Mesenteric fat pad (tissue), 1 donor: ENCODE measurements at places on chromosomes 3 and 15. TPM values are rescaled to one million over a fixed set of nuclear protein-coding genes. Genes with fewer than 3 reads are reported as not detected.

Gene CMC1
- 17.7 TPM for total RNA-seq

Gene GRIP2
- total RNA-seq: 0.71 TPM

Gene CELF6
- 1.6 TPM for total RNA-seq

Gene REC114
- total RNA-seq: not detected

Gene TMEM266
- 0.19 TPM for total RNA-seq

Gene C3orf49
- total RNA-seq: not detected

Gene SLC28A1
- total RNA-seq: 0.19 TPM

Gene C2CD4B
- total RNA-seq: 12.1 TPM

GRCh38 chr15:94205366-94205765 lies 26.0 kb upstream of the MCTP2 start:
- DNase-seq: no peak

DNA sequence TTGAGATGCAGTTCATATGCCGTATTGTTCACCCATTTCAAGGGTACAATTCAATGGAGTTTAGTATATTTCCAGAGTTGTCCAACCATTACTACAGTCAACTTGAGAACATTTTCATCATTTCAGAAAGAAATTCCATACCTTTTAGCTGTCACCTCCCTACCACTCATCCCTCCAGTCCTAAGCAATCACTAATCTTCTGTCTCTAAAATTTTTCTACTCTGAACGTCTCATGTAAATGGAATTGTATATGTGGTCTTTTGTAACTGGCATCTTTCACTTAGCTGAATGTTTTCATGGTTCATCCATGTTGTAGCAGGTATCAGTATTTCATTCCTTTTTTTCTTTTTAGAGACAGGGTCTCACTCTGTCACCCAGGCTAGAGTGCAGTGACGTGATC lies 51.1 kb downstream of the CMTM7 start:
- DNase-seq: no peak

- no peak for DNase-seq
Observed at GRCh38 chr3:197896421-197896820, 53.6 kb upstream of the RPL35A start.

DNA sequence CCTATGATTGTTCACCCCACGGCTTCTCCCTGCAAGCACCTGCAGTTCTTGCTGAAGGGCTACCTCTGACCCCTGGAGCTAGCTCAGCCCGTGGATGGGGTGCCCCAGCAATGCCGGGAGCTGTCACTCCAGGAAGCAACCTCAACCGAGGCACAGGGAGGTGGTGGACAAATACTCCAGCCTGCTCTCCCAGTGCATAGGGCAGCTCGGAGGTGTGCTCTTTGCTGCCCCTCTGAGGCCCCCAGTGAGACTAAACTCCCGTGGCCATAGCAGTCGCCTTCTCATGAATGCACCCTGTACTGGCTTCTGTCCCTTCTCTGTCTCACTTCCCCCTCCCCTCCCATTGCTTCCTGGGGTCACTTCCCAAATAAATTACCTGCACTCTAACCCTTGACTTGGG lies 48.5 kb downstream of the LINGO1 start:
- DNase-seq: no peak

DNA sequence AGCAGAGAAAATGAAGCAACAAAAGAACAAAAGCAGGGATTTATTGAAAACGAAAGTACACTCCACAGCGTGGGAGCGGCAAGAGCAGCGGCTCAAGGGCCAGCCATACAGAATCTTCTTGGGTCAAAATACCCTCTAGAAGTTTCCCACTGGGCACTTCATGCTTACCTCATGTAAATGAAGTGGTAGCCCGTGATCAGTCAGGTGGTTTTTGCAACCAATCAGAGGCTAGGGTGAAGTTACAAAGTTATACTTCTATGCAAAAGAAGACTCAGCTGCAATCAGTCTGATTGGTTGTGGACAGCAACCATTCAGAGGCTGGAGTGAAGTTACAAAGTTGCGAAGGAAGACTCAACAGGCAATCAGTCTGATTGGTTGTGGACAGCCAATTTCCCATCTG lies 37.8 kb upstream of the TRH start:
- DNase-seq: no peak

DNA sequence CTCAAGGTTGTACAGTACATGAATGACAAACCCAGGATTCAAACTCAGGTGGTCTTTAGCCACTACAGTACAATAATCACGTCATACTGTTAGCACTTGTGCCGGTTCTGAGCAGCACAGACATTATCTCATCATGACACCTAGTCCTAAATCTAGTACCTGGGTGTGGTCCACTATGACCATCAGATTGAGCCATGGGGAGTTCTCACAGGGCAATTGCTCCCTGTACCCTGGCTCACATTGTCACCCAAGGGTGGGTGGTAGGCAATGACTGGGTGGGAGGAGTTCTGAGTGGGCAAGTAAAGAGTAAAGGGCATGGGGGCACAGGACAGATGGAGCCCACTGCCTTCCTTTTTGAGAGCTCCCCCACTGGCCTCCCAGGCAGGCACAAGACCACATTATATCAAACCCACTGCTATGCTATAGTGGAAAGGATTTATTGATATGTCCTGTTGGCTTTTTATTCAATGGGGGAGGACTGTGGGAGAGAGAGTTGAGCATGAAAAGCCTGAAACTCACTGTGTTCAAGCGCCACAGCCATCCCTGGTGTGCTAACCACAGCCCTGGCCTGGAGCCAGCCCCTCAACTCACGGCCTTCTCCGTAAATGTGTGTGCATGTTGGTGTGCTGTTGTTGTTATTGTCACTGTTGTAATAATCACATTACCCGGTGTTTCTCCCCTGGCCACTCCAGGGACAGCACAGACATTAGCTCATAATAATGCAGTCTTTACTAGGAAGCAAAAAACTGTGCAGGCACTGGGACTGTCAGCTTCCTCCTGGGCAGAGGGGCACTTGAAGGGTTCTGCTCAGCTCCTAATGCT lies 27.3 kb downstream of the ADCY5 start:
- no peak for DNase-seq

DNA sequence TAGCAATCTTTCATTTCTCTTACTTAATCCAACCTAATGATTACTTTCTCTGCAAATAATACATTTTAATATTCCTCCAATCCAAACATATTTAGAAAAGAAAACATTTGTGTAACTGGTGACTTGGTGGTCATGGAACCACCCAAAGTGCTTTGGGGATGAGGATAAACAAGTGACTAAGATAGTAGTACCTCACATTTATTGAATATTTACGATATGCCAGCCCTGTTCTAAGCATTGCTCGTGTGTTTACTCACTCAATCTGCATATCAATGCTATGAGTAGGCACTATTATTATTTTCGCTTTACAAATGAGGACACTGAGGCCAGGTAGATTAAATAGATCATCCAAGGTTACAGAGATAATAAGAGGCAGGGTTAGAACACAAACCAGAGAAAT lies 189.5 kb downstream of the SHOX2 start:
- DNase-seq: no peak

- DNase-seq: no peak
Observed at GRCh38 chr3:171833789-171834460, 9.2 kb upstream of the TMEM212 start.

DNA sequence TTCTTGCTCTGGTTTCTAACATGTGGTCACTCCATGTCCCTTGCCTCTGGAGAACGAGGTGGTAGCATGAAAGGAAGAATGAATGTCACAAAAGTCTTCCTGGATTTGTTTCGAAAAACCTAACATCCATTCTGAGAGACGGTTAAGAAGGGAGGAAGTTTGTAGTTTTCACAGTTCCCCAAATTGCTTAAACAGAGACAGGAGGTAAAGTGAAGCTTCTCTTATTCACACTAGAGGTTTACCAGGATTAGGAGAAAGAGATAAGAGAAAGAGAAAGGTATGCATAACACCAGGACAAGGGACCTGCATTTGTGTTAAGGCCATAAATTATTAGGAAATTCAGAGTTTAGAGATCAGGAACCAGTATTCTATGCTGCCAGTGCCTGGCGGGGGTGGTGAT lies 228.1 kb downstream of the CPNE4 start:
- DNase-seq: no peak

GRCh38 chr3:144590854-144591253 lies 619.2 kb downstream of the DIPK2A start:
- DNase-seq: no peak

DNA sequence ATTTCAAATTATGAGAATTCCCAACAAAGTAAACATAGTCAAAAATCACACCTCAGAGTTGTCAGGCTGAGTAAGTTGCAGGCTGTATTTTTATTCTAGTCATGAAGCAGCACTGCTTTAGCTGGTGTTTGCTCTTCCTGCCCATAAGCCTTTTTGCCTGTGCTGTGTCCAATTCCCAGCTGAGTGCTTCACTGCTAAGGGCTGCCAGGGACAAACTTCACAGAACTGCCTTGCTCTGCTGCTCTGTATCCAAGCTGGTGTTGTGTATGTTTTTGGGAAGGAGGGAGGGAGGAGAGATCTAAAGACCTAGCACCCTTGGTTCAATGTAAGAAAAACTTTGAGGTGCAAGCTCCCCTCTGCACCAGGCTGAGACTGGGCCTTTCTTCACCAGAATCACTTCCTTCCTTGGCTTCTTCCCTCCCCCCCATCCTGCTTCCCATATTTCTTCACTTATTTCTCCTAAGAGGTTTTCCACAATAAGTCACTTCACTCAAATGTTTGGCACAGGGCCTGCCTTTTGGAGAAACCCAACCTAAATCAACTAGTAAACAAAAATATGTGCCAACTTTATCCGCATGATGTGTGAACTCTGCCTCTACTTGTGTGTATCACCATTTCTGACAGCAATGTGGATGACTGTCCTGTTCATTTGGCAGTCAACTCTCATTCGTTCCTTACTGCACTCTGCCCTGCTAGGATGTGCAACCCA lies 156.1 kb downstream of the TBL1XR1 start:
- DNase-seq: no peak

GRCh38 chr3:42503957-42504333 lies 1.5 kb downstream of the VIPR1 start:
- peak; percentile 53 for DNase-seq

GRCh38 chr3:155442072-155442471 lies 148.6 kb upstream of the STRIT1 start:
- no peak for DNase-seq

DNA sequence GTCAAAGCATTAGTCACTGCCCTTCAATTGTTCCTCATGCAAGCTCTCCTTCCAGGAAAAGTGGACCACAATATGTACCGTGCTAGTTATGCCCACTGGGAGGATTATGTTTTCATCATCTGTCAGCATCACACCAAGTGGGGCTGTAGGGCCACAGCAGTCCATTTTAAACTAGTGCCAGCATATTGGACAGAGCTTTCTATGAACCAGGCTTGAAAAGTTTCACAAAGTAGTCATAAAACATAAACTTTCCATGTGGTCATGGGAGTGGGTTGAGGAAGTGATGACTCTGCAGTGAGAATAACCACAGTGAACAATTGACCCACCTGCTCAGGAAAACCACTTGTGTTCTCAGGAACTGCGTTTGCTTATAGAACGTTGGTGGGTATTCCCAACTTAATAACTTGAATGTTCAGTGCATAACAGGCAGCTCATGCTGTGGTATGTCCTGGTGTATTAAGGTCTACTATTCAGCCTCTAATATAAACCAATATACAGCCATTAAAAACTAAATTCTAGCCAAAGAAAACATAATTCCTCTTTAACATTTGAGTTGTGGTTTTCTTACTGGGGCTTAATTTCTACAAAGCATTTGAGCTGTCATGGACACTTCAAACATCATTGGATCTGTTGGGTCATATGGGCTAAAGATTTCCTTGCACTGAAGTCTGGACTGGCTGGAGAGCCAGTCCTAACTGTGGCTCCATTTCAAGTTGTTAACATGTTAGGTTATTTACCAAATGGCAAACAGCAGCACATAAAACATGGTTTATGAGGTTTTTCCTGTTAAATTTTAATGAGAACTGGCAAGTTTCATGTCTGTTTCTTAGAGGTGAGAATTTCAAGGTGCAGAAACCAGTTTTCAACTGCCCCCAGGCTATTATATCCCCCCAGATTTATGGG lies 274.1 kb downstream of the OTOL1 start:
- DNase-seq: no peak

- no peak for DNase-seq
Observed at GRCh38 chr3:135051409-135051973, 256.4 kb downstream of the EPHB1 start.

- no peak for DNase-seq
Observed at GRCh38 chr3:36907911-36908646, 36.8 kb downstream of the TRANK1 start.

DNA sequence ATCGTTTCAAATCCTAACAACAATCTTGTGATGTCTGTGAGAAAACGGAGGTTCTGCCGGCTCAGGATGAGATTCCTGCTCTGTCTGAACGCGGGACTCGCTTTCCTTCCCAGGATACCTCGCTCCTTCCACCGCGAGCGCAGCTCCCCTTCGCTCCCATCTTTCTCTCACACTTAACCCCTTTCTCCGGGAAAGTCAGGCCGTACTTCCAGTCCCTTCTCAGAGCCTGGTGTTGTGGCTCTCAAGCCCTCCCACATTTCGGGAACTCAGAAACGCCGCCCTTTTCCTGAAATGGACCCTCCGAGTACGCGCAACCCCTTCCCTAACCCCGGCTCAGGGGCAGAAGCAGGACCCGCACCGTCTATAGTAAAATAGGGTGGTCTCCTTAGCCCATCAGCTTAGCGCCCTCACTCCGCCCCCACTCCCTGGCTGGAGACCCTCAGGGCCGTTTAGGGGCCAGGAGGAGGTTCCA lies 378 bp upstream of the FEM1B start:
- no peak for DNase-seq

DNA sequence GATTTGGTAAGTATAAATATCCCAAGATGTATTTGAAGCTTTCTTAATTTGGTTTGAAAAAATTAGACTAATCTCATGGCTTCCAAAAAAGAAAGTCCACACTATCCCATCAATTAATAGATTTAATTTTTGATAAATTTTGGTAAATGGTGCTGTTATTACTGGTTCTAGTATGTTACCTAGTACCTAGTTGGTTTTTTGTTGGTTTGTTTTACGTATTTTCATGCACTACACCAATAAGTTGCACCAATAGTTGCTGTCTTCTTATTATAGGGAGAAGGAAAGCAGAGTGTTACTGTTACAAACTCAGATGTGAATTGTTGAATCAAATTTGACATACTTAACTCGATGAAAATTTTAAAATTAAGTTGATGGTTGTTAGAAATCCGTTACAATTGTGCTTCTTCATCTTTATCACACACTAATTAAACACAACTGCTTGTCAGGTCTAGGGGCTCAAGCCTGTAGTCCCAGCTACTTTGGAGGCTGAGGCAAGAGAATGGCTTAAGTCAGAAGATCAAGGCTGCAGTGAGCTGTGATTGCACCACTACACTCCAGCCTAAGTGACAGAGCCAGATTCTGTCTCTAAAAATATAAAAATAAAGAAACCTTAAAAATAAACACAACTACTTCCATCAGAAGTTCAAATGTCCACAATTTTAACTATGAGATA lies 23.1 kb upstream of the MBNL1 start:
- no peak for DNase-seq

GRCh38 chr15:79595995-79596622 lies 164.0 kb downstream of the MINAR1 start:
- no peak for DNase-seq

DNA sequence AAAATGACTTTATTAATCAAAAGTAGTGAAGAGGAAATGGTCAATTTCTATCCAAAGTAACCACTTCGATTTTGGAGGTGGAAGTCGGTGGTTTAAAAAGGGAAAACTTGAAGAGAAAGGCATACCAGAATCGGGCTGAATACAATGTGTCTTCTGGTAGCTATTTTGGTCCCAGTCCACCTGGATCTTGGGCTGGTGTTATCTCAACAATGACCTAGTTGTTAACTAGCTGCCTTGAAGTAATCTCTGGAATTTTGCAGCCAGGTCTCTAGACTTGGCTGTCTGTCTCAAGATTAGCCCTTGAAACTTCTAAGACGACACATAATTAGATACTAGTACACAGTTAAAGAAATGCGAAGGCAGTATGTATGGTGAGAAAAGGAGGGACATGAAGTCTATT lies 409.8 kb downstream of the GRM7 start:
- DNase-seq: no peak

GRCh38 chr3:177378168-177378567 lies 180.9 kb upstream of the TBL1XR1 start:
- no peak for DNase-seq
